ENCODE measurements at places on chromosomes 4 and X.

- DNase-seq, result peak; percentile 1
Measured at GRCh38 chrX:18424482-18425198, 768 bp upstream of the CDKL5 start.

DNA sequence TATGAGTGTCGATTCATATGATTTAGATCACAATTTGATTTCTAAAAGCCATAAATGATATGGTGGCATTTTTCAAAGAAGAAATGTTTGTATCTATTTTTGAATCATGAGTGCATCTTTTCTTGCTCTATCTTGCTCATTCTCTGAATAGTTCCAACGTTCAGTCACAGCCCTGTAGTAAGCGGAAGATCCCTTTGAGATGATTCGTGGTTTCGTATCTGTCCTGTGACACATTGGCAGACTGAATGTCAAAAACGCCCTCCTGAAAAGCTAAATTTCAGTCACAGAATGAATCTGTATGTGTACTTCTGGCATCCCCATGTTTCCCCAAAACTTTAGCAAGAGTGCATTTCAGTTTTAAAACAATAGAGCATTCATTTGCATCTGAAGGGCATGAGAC is 1066.9 kb upstream of the TENM3 start:
- no peak for DNase-seq

GRCh38 chr4:175813204-175813603 is 1.1 kb upstream of the GPM6A start:
- no peak for DNase-seq

- no peak for DNase-seq
Measured at GRCh38 chr4:177161781-177162180, 147.9 kb upstream of the NEIL3 start.

DNA sequence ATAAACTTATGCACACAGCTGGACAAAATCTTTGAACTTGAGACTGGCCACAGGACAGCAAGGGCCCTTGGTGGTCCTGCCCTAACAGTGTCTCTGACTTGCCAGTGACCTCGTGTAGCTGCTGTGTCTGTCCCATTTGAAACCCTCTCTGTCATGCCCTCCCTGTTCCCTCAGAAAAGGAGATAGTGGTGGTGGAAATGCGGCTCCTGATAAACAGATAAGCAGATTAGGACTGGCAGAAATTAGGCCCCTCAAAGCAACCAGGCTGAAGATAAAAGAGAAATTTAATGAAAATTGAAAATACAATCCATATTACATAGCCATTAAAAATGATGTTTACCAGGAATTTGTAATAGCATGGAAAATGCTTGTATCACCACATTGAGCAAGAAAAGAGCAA is 136.6 kb upstream of the ATP6AP2 start:
- DNase-seq, result no peak

DNA sequence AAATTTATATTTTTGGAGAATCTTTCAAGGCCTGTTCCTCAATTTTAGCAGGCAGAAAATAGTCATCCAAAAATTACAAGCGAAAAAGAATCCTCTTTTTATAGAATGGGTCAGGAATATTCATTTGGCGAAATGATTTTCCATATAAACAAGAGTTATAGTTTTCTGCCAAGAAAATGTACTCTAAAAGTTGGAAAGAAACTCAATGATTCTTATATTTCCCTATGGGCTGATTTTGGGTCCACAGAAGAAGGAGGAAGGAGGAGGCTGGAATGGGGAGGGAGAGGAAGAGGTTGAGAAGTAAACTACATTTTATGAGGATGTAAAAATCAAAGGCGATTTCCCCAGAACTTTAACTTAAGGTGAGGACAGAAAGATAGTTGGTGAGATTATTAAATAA is 159.3 kb downstream of the DCAF12L1 start:
- DNase-seq, result no peak

GRCh38 chr4:175616287-175616686 is 195.8 kb downstream of the GPM6A start:
- no peak for DNase-seq

GRCh38 chrX:24148535-24149350 is 786 bp upstream of the ZFX start:
- DNase-seq, result no peak

- no peak for DNase-seq
Measured at GRCh38 chr4:11623726-11624037, 195.0 kb upstream of the HS3ST1 start.

DNA sequence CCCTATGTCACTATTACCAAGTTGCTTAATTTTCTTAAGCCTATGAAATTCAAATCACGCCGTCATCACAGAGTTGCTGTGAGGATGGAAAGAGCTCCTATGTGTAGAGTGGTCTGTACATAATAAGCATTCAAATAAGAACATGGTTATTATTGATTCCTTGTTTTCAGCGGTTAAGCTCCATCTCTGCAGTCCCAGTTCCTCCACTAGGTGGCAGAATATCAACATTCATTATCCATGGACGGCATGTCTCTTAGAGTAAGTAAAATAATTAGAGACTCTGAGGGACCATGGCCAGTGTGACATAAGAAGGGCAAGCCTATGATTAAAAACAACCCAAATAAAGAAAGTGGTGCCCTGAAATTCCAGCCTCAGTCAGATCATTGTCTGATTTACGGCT is 132.5 kb upstream of the NHS start:
- DNase-seq, result no peak

DNA sequence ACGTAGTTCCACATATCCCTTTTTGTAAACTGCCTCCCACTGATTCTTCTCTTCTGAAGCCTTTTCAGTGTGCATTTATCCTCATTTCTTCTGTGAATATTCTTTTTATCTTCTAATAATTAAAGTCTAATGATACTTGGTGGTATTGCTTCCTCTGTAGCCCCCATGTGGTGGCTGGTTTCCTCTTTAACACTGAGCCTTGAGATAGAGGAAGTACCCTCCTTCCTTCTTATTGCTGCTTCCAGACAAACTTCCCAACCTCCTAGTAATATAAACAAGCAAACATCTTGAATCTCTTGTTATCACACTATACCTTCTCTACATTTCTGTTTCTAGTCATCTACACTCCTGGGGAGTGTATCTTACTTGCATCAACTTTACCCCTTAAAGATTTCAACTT is 310.5 kb upstream of the GIMD1 start:
- no peak for DNase-seq

GRCh38 chr4:118989098-118990080 is 100.7 kb downstream of the SYNPO2 start:
- no peak for DNase-seq

- DNase-seq, result no peak
Measured at GRCh38 chrX:39551762-39552161, 546.0 kb downstream of the BCOR start.

- no peak for DNase-seq
Measured at GRCh38 chrX:39817754-39818470, 279.8 kb downstream of the BCOR start.

DNA sequence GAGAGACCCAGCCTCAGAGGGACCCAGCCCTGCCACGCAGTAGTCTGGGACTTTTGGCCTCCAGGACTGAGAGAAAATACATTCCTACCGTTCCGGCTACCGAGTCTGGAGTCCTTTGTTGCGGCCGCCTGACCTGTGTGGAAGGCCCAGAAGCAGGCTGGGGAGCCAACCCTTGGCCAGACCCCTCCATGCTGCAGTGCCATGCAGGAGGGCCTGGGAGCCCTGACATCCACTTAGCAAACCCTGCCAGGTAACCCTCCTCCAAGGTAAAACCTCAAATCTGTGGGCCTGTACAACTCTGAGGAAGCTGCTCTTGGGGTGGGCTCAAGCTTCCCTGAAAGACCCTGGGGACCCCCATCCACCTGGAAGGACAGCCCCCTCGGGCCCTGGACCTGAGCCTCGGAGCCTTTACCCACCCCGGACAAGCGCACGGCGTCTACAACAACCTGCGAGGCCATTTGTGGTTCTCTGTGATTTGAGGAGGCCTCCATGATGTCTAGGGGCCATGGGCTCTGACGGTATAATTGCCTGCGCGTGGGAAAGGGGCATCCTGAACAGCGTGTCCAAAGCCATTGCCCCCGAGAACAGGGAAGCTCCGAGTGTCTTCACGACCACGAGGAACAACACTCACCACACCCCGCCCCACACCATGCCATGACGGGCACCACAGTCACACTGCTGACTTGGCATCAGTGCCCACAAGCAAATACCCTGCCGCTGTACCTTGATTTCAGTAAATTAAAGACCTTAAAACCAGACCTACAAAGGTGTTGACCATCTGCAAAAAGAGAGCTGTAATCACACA is 58.7 kb downstream of the ZFYVE28 start:
- no peak for DNase-seq

DNA sequence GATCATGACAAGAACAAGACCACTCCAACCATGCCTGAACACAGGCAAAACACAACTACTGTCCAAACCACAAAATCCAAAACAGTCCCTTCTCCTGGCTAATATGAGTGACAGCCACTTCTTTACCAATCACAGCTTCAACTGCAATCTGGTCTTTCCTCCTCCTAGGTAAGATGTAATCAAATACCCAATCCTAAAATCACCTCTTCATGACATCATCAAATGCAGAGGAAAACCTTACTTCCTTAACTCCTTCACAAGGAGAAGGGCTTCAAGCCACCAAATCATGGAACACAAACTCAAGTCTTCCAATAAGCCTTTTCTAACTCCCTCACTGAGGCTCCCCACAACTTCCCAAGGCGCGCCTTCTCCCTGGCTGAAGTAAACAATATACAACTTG is 4.4 kb upstream of the MSL3 start:
- no peak for DNase-seq

DNA sequence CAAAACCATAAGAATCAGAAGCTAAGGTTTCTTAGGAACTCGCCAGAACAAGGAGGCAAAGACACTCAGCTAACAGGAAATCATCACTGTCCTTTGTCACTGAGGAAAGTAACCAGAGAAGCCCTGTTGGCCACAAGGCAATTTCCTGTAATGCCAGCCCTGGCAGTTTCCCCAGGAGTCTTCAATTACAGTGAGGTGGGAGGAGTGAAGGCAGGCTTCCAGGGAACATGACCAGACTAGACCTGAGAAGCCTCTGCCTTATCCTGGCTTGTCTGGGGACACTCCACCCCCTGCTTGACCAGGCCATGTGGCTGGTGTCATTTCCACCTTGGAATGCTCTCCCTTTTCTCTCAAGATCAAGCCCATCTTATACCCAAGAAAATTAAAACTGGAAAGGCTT is 125.3 kb downstream of the COL4A6 start:
- DNase-seq, result no peak

DNA sequence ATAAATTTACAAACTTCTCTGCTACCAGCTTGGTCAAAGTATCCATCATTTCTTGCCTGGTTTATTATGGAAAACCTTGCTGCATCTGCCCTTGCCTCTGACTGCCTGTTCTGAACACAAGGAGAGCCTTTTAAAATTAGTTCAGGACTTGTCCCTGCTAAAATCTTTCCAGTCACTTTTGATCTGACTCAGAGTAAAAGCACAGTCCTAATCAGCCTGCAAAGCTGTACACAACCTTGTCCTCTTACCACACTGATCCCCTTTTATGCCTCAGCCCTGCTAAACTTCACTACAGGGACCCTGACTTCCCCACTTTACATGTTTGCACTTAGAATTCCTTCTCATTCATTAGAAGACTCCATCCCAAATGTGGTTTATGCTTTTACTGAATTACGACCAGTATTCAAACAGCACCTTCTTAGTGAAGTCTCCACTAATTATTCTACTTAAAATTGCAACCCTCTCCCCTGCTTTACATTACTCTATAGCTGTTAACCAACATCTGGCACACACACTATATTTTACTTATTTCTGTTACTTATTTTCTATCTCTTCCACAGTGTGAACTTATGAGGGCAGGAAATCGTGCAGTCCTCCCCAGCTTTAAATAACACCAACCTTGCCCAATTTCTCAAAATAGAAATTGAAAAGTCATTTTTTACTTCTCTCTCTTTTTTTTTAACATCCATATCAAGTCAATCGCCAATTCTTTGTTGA is 6.3 kb downstream of the GABRA4 start:
- DNase-seq, result no peak

- no peak for DNase-seq
Measured at GRCh38 chrX:127011629-127012028, 192.1 kb downstream of the PRR32 start.

GRCh38 chrX:127038065-127038464 is 218.5 kb downstream of the PRR32 start:
- no peak for DNase-seq

DNA sequence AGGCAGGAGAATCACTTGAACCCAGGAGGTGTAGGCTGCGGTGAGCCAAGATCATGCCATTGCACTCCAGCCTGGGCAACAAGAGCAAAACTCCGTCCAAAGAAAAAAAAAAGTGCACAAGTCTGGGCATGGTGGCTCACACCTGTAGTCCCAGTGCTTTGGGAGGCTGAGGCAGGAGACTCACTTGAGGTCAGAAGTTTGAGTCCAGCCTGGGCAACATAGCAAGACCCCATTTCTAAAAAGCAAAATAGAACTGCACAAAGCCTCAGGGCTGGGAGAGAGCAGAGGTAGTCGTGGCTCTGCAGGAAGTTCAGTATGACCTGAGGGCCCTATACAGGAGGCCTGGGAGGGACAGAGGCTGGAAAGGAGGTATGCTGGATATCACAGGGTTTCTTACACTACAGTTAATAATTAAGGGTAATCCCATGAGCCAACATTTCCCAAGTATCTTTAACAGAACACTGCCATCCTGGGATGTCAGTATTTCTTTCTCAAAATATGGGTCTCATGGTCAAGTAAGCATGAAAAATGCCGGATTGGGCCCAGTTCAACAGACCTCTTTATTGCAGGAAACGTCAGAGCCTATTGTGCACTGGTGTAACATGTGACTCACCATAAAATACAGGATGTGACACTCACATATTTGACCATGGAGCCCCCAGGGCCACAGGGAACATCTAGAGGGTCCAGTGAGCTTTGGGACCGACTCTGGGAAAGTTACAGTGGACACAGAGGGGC is 37.8 kb downstream of the ACSL1 start:
- DNase-seq, result no peak

DNA sequence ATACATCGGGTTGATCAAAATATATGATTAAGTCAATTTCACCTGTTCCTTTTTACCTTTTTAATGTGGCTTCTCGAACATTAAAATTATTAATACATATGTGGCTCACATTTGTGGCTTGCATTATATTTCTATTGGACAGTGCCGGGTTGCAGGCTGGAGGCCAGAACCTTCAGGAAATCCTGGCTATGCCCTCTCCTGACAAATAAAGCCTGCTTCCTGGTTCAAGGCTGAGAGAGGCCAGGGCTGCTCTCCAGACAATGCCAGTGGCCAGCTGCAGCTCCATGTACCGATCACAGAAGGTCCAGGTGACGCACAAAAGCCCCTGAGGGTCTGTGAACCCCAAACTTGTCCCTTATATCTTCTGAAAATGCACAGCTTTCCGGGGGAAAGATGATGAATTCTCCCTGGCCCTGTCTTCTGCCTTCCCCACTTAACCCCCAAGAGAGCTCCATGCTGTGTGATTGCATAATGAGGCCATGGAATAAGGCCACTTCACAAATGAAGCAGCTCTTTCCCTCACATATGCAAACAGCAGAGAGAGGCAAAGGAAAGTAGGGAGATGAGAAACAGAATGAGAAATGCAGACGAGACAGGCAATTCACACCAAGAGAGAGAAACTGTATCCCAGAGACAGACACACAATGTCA is 241.2 kb downstream of the BCOR start:
- DNase-seq, result no peak

GRCh38 chrX:153728951-153729631 is 4.4 kb downstream of the ABCD1 start:
- DNase-seq, result no peak
